ENCODE measurements at places on chromosomes 13 and 19.

DNA sequence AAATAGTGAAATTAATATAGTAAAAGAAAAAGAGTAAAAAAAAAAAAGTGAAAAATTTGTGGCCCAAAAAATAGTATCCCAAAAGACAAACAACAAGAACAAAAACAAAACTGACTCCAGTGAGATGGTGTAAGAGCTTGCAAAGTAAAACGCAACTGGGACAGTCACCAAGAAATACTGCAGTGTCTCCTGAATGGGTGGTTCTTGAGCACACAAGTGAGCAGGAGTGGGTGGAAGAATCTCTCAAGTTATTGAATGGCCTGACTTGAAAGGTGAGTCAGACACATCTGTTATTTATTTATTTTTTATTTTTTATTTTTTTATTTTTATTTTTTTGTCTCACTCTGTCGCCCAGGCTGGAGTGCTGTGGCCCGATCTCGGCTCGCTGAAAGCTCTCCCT is 1.9 kb downstream of the ZNF493 start:
- no peak for DNase-seq

DNA sequence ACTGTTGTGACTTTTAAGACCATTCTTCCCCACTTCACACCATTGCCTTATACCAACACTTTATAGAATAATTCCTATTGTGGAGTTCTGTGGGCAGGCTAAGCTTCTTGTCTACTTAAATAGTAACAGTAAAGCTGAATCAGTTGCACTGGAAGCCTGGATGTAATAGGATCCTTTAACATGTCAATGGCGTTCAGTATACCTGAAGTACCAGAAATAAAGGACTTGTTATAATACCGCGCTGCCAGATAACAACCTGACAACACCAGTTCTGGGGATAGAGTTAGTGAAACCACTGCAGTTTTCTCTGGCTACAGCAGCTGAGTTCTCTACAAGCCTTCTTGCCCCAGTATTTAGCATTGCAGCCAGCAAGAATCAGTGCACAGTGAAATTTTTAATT is 52.0 kb upstream of the TNFRSF19 start:
- DNase-seq = no peak

- DNase-seq = no peak
Measured at GRCh38 chr19:45423033-45423588, 606 bp downstream of the ERCC1 start.

GRCh38 chr19:53365899-53366493 is 491 bp downstream of the ZNF525 start:
- no peak for DNase-seq

- DNase-seq = peak; percentile 88
Measured at GRCh38 chr19:17496337-17496997, 15.0 kb upstream of the PGLS start.

GRCh38 chr13:41271456-41272285 is 8.3 kb upstream of the MTRF1 start:
- no peak for DNase-seq

DNA sequence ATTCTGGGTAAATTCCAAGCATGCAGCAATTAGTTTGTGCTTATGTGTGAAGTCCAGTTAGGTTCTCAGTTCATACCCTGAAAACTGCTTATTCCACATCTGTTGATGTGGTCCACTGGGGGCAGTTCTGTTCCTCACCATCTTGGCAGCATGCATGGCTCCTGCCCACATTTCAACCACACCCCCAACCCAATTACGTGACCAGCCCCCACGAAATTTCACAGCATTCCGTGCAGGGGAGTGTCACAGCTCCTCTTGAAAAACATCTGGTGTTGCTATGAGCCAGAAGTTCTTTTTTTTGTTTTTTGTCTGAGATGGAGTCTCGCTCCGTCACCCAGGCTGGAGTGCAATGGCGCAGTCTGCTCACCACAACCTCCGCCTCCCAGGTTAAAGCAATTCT is 9.1 kb upstream of the ERVK3-1 start:
- DNase-seq = no peak

- DNase-seq = no peak
Measured at GRCh38 chr13:110677731-110678545, 28.0 kb downstream of the CARS2 start.

DNA sequence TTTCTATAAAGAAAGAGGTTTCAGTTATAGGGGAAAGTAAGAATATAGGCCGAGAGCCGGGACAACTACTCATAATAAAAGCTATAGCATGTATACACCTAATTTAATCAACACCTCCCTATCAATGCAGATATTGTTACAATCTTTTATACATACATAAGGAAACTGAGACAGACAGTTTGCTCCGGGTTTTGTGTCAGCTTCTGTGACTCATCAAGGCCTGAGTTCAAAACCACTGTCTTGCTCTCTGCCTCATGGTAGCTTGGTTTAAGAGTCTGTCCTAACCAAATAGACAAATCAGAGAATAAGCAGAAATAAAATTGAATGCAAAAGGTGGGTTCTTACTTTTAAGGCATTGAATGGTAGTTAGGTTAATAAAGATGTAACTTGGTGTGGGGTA is 222.9 kb downstream of the GGACT start:
- no peak for DNase-seq

GRCh38 chr13:24693862-24694471 is 13.8 kb downstream of the ATP12A start:
- peak; percentile 61 for DNase-seq

GRCh38 chr19:51509823-51510660 is 8.4 kb upstream of the SIGLEC12 start:
- no peak for DNase-seq

DNA sequence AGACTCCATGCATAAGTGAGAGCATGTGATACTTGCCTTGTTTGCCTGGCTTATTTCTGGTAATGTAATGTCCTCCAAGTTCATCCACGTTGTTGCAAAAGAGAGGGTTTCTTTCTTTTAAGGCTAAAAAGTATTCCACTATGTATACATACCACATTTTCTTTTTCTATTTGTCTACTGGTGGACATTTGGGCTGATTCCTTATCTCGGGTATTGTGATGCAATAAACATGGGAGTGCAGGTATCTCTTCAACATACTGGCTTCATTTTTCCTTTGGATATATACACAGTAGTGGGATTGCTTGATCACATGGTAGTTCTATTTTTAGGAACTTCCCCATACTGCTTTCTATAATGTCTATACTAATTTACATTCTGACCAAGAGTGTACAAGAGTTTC is 49.6 kb upstream of the EBPL start:
- no peak for DNase-seq

DNA sequence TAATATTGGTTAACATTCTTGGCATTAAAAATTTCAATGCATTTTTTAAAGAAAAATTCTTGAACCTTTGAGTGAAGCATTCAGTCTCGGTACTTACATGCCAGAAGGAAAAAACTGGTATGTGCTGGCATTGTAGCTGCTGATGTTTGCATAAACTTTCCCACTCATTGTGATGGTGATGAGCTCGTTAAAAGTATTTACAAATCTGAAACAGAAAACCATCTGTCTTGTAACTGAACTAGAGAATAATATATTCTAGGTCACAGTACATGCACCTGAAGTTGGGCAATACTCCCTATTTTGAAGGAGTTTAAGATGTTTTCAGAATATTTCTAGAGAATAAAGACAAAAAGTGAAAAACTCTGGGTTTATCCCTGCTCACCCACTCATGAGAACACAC is 64.1 kb downstream of the SLC15A1 start:
- DNase-seq = no peak

GRCh38 chr19:3975637-3976087 is 4.8 kb upstream of the DAPK3 start:
- DNase-seq = no peak

GRCh38 chr13:108263621-108264355 is 5.7 kb upstream of the TNFSF13B start:
- no peak for DNase-seq

GRCh38 chr19:4780860-4781259 is 10.7 kb upstream of the FEM1A start:
- no peak for DNase-seq

GRCh38 chr13:112831801-112832200 is 137.2 kb upstream of the MCF2L start:
- no peak for DNase-seq

DNA sequence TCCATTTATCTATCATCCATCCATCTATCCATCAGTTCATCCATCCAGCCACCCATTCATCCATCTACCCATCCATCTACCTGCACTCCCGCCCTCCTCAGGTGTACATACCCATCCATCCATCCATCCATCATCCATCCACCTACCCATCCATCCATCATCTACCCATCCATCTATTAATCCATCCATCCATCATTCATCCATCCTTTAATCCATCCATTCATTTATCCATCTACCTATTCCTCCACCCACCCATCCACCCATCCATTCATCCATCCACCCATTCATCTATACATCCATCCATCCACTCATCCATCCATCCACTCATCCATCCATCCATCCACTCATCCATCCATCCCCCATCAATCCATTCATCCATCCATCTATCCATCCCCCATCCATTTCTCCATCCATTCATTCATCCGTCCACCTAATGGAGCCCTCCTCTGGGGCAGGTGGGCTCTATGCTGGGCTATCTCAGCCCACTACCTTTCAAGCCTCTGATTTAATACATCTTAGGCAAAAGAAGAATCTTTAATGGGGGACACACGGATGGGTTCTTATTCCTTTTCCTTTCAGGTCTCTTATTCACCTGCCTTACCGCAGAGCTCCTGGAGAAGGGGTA is 178.9 kb downstream of the URI1 start:
- DNase-seq = no peak

GRCh38 chr13:75494491-75494890 is 12.5 kb upstream of the TBC1D4 start:
- no peak for DNase-seq

DNA sequence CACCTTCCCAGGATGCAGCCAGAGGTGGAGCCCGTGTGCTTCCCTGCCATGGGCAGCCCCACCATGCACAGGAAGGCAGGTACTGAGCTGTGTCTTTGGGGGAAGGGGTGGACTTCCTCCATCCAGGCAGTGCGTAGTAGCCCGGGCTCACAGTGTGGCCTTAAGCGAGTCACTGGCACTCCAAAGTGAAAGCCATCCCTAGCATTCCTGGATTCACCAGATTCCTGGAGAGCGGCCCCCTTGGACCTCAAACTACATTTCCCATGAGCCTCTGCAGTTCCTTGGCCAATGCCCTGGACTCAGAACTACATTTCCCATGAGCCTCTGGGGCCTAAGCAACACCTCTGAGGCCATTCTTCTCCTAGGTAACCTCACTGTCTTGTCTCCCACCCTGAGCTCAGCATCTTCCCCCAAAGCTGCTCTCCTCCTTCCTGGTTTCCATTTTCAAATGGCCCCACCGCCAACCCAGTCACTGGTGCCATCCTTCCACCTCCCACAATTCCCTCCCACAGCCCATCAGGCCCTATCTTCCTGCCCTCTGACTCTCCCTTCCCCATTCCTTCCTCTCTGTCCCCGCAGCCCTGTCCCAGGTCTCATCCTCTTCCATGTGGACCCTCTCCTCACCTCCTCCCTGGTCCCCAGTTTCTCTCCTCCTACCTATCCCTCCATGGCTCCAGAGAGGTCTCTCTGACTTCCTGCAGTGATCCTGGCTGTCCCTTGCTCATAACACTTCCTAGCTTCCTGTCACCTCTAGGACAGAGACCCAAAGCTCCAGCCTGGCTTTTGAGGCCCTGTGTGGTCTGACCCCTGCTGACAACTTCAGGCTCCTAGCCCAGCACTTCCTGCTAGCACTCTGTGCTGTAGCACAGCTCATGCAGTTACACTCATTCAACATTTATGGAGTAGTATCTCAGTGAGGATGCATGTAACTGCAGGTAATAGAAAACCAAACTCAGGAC is at the start of gene C19orf81:
C19orf81 (plus strand) TSS at position 13 of the 959 bp plus-strand sequence; CDS start at position 13, 0 bp downstream.
- peak; percentile 69 for DNase-seq

DNA sequence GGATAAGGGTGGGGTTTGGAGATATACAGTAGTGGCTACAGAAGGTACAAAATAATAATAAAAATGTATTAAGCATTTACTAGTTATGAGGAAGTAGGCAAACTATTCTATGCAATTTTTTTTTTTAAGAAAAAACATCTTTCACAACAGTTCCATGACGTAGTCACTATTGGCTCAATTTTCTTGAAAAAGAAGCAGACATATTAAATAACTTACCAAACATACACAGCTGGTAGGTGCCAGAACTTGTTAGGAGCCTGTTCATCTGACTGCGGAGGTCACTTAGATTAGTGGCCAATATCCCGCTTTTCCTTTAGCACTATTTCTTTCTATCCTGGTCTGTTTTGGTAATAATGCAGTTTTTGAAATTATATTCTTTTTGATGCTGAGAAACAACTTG is 593.5 kb downstream of the KCTD12 start:
- DNase-seq = no peak

DNA sequence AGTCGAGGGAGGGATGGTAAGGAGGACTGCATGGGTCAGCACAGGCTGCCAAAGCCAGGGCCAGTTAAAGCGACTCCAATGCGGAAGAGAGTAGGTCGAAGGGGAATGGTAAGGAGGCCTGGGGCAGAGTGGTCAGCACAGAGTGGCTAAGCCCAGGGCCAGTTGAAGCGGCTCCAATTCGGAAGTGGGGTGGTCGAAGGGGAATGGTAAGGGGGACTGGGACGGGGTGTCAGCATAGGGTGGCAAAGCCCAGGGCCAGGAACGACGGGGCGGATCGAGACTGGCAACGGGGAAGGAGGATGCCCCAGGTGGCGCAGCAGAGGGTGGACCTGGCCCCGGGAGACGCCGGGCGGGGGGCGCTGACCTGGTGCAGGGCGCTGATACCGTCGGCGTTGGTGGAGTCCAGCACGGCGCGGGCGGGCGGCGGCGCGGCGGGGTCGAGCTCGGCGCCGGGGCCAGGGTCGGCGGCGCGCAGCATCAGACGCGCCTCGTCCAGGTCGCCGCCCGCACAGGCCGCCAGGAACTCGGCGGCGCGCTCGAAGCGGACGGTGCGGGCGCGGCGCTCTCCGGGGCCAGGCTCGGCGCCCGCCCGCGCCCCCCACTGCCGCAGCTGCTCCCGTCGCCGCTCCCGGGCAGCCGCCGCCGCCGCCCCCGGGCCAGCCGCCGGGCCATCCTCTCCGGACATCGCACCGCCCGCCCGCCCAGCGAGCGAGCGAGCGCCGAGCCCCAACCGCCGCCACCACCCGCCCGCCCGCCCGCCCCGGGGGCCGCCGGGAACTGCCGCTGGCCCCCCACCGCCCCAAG is at the start of gene PPP1R12C:
PPP1R12C (minus strand) TSS at position 779 of the 804 bp plus-strand sequence; CDS start at position 685, 94 bp downstream.
- peak; percentile 37 for DNase-seq

- no peak for DNase-seq
Measured at GRCh38 chr19:7661744-7662538, 6.9 kb upstream of the RETN start.

GRCh38 chr19:46976845-46977320 is 42.8 kb upstream of the NPAS1 start:
- no peak for DNase-seq

GRCh38 chr19:43564800-43565199 is 10.5 kb downstream of the XRCC1 start:
- DNase-seq = no peak

- DNase-seq = no peak
Measured at GRCh38 chr13:43935878-43936277, 56.2 kb downstream of the LACC1 start.

DNA sequence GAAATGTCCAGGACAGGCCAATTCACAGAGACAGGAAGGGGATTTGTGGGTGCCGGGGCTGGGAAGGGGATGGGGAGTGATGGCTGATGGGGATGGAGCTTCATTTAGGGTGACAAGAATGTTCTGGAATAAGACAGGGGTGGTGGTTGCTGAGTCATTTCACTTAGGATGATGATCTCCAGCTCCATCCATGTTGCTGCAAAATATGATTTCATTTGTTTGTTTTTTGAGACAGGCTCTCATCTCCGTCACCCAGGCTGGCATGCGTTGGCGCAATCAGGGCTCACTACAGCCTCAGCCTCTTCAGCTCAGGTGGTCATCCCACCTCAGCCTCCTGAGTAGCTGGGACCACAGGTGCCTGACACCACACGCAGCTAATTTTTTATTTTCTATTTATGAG is 3.1 kb upstream of the JSRP1 start:
- DNase-seq = no peak

All from HEK293T (cell line).